ENCODE measurements at places on chromosomes 1 and 21. TPM values are rescaled to one million over a fixed set of nuclear protein-coding genes. Genes with fewer than 3 reads are reported as not detected.
A peak's percentile ranks its signal among the peaks of the same experiment; 100 is the strongest.

DNA sequence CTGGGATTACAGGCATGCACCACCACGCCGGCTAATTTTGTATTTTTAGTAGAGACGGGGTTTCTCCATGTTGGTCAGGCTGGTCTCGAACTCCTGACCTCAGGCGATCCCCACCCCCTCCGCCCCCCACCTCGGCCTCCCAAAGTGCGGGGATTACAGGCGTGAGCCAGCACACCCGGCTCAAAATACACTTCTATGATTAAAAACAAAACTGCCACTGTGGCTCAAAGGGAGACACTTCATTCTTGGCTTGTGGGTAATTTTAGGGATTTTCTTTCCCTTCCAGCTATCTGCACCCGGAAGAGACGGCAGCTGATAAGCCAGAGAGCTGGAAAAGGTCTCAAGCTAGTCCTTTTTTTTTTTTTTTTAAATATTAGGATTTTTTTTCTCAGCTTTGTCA lies 24.5 kb downstream of the TMPRSS2 start:
- no peak for DNase-seq

DNA sequence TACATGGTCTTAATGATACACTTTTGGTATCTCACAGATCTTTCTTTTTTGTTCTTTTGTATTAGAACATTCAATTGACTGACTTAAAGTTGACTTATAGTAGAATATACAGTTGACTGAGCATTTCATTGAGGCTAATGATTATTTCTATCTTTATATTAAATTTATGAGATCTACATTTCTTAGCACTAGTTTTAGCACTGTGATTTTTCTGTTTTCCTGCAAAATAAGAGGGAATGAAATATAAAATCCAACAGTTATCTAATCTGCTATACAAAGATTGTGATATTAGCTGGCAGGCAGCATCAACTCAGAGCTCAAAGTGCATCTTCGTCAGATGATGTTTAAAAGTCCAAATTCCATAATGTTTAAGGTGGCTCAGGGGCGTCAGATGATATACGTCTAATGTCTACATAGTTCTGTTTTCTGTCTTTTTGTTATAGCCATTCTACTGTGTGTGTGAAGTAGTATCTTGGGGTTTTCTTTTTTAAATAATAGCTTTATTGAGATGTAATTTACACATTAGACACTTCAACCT lies 85.4 kb downstream of the ATG4C start:
- peak; percentile 48 for DNase-seq

SPRR5 gene
- total RNA-seq: not detected

PATJ gene
- total RNA-seq: 33.4 TPM

AGMAT gene
- 58.0 TPM for total RNA-seq

- no peak for DNase-seq
Observed at GRCh38 chr1:30820299-30820698, 62.7 kb upstream of the LAPTM5 start.

DNA sequence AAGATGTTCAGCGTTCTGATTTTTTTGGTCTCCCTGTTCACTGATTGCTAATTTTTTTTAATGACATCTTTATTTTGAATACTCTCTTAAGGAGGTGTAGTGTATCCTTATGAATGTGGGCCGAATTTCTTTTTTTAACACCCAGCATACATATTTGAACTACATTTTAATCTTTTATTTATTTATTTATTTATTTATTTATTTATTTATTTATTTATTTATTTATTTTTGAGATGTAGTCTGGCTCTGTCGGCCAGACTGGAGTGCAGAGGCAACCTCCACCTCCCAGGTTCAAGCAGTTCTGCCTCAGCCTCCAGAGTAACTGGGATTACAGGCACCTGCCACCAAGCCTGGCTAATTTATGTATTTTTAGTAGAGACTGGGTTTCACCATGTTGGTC lies 15.1 kb downstream of the ZBTB8A start:
- no peak for DNase-seq

- no peak for DNase-seq
Observed at GRCh38 chr1:165353731-165354671, 2.5 kb downstream of the LMX1A start.

DNA sequence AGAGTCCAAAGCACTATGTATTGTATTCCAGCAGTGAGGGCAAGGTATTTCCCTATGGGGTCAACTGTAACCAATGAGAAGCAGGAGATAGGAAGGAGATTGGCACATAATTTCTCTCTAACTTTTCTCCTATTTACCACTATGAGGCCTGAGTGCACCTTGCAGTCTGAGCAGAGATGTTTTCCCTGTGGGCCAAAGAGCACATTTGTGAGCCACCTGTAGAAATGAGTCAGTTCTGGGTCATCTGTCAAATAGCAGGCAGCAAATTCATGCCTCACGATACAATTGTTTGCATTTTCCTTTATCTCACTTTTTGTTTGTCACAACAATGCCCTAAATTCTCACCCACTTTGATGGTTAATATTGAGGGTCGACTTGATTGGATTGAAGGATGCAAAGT lies 547.2 kb upstream of the NCAM2 start:
- no peak for DNase-seq

FMN2 gene
- total RNA-seq: not detected

C1QC gene
- 76.0 TPM for total RNA-seq

SIPA1L2 gene
- 3.0 TPM for total RNA-seq

PLA2G2F gene
- total RNA-seq: not detected

- DNase-seq: no peak
Observed at GRCh38 chr21:26284531-26284930, 114.0 kb upstream of the APP start.

S100A3 gene
- not detected for total RNA-seq

PLEKHG5 gene
- total RNA-seq: 1.1 TPM

PLA2G2D gene
- not detected for total RNA-seq

DNA sequence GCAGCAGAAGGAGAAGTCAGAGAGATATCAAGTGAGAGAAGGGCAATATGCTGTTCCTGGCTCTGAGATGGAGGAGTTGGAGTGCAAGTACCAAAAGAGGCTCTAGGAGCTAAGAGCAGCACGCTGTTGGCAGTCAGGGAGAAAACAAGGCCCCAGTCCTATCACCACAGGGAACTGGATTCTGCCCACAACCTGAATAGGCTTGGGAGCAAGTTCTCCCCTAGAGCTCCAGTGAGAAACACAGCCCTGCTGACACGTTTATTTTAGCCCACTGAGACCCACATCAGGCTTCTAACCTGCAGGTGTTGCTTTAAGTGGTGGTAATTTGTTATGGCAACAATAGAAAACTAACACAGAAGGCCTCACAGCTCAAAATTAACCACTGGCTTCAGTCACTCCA lies 31.8 kb upstream of the ZNF644 start:
- no peak for DNase-seq

GRCh38 chr1:84525779-84526178 lies 19.4 kb upstream of the GNG5 start:
- no peak for DNase-seq

DNA sequence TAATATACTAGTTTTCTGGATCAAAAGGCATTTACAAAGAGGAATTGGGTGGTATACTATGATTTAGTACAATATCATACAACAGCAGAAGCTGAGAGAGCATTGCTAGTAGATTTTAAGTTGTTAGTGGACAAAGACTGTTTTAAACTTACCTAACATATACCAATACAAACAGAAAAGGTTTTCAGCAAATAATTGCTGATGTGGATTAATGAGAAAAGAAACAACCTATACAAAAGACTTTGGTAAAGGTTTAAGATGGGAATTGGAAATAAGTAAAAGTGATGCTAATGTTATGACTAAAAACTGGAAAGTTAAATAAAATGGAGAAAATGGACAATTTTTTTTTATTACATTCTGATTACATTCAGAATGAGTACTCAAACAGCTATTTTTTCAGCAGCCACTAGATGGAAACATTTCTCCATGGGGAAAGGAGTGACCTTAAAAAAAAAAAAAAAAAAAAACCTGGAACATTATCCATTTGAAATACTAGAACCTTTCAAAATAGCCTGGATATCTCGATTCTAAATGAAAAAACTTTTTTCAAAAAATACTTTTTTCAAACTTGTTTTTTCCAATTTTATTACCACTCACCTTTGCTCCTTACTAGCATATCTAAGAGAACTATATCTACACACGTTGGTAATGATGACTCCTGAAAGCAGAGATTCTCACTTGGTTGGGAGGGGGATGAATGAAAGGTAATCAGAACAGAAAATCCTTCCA lies 55.4 kb downstream of the EPRS1 start:
- no peak for DNase-seq

DNA sequence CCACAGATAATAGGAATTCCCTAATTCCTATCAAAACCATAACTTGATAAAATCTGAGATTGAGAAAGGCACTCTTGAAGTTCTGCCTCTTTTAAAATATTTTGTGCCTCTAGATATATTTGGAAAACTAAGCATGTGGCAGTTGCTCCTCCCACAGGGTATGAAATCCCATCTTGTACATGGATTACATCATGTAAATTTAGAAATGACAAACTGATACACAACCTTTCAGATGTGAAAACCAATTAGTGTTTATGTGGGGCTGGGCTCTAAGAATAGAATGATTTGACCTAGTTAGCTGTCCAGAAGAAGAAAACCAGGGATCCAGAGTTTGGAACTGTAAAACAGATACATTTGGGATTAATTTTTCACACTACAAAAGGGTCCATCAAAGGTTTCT lies 15.7 kb downstream of the LRRC53 start:
- DNase-seq: no peak

AMY1B gene
- not detected for total RNA-seq

DNA sequence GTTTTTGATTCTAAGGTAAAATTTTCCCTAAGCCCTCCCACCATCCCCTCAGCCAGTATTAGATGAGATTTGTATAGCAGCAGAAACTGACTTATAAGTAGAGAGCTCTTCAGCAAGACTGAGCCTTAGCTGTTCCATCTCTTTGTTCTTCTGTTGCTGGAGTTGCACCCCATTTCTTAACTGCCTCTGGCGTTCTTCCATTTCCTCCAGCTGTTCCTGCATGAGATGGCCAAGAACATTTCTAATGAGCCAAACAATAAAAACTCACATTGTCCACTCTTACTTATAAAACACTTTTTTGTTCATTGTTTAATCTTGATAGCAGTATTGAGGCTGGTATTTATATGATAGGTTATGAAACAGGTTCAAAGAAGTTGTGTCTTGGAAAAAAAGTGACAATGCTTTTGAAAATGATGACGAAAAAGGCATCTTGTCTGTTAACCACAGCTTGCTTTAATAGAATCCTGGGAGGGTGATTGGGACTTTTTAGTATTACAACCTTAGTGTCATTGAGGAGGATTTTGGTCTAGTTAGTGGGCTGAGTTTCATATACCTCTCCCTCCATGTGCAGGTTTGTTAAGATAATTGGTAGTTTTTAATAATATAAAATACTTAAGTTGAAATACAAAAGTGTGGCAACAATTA lies 18.3 kb downstream of the SYNC start:
- DNase-seq: peak; percentile 19

GRCh38 chr1:30569384-30569783 lies 154.0 kb downstream of the MATN1 start:
- no peak for DNase-seq

- no peak for DNase-seq
Observed at GRCh38 chr21:43761886-43762285, 14.2 kb downstream of the CSTB start.

LIN9 gene
- 0.70 TPM for total RNA-seq

DNA sequence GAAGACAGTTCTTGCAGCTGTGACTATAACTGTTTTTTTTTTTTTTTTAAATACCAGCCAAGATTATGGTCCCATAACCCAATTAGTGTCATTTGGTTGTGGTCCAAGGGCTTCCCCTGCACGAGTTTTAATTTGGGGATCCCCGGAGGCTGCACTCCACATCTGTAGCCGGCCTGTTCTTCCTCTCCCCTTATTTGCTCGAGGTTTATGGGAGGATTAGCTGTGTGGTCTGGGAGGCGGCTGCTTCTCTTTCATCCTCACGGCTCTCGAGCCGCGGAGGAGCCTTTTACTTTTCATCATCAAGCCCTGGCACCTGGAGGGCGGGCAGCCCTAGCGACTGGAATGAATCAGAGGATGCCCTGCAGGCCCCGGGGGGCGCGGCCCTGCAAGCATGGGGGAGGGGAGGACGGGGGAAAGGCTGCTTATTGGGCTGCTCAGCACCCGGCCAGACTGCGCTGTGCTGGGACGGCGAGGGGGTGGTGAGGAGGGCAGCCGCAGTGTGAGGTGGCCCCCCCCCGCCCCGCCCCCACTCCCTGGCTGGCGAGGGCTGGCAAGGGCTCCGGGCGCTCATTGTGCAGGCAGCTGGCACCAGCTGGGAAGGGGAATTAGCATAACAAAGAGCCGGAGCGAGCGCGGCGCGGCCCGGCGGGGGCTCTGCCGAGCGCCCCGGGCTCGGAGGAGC lies 18.5 kb downstream of the SERTAD4 start:
- DNase-seq: no peak

- no peak for DNase-seq
Observed at GRCh38 chr1:239765163-239765562, 326.5 kb upstream of the FMN2 start.

GRCh38 chr1:208234721-208235120 lies 9.5 kb downstream of the PLXNA2 start:
- no peak for DNase-seq

- DNase-seq: no peak
Observed at GRCh38 chr1:94982398-94982797, 55.5 kb upstream of the CNN3 start.

GRCh38 chr1:24391882-24392603 lies 21.5 kb downstream of the STPG1 start:
- DNase-seq: peak; percentile 70

MPZ gene
- total RNA-seq: 2.4 TPM

LAMC1 gene
- 19.0 TPM for total RNA-seq

DNA sequence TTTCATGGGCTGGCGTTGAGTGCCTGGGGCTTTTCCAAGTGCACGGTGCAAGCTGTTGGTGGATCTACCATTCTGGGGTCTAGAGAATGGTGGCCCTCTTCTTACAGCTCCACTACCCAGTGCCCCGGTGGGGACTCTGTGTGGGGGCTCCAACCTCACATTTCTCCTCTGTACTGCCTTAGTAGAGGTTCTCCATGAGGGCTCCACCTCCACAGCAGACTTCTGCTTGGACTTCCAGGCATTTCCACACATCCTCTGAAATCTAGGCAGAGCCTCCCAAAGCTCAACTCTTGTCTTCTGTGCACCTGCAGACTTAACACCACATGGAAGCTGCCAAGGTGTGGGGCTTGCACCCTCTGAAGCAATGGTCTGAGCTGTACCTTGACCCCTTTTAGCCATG lies 82.1 kb downstream of the CCDC18 start:
- DNase-seq: no peak

DNA sequence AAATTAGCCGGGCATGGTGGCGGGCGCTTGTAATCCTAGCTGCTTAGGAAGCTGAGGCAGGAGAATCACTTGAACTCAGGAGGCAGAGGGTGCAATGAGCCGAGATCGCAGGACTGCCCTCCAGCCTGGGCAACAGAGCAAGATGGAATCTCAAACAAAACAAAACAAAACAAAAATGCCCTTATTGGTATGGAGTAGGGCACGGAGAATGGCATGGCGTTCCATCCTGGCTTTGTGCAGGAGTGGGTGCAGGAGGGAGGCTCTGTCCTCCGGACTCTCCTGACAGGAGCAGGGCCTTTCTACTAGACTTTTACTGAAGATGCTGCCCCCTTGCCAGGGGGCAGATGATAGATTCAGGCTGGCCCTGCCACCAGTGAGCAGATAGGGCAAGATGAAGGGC lies 1.0 kb downstream of the TMEM61 start:
- DNase-seq: peak; percentile 23
